Stimulated activated CD8-positive, alpha-beta memory T cell treated with anti-CD3 and anti-CD28 coated beads, Interleukin-7, amount 100 ng/mL, for 4 hours (primary cell): ENCODE measurements at places on chromosomes 7 and 10.

DNA sequence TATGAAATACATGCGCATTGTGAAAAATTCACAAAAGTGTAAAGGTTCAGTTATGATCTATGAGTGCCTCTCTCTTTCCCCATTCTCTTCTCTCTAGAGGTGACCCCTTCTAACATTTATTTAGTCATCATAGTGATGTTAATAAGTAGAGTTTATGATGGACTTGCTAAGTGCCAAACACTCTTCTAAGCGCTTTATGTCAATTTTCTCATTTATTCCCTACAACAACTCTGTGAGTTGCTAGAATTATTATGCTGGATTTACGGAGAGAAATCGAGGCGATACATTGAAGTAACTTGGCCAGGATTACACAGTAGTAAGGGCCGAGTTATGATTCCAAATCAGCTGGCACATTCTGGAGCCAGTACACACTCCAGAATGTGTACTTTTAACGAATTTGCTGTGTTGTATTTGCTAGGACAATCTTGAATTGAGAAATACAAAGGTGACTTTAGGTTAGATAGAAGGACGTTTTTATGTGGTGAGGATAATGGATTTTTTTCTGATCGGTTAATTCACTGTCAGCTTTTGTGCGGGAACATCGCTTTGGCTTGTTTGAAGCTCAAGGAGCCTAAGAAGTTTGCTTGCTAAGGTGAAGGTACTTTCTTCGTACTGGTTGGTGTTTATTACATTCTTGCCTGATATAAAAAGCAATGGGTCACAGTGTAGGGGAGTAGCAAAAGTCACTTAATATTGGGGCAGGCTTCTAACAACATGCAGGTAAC is 1.4 kb downstream of the ATRNL1 start:
- no peak for DNase-seq

DNA sequence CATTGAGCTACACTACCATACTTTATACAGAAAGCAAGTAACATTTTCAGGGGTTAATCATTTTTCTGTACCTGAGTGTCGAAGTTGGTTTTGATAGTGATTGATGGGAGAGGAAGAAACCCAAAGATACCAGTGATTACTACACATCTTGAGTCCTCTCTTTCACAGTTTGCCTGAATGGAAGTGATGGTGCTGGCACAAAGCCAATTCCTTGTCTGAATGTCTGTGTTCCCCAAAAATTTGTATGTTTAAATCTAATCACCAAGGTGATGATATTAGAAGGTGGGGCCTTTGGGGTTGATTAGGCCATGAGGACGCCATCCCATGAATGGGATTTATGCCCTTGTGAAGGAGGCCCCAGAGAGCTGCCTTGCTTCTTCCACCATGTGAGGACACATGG is 696.9 kb upstream of the ANKRD30A start:
- DNase-seq: no peak

DNA sequence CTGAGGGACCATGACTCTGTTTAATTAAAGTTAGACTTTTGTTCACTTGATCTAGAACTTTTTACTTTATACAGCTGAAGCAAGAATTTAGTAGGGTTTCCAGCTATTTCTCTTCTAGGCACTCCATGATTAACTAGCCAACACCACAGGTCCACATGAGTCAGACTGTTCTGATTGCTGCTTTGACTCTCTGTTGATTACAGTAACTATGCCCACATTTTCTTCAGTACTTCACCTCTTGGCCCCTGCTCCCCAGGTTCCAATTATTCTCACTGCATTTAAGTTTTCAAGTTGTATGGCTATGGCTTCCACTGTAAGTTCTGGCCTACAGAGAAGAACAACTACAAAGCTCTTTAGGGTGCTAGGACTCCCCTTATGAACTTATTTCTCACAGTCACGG is 737.2 kb upstream of the IGFBP3 start:
- no peak for DNase-seq

DNA sequence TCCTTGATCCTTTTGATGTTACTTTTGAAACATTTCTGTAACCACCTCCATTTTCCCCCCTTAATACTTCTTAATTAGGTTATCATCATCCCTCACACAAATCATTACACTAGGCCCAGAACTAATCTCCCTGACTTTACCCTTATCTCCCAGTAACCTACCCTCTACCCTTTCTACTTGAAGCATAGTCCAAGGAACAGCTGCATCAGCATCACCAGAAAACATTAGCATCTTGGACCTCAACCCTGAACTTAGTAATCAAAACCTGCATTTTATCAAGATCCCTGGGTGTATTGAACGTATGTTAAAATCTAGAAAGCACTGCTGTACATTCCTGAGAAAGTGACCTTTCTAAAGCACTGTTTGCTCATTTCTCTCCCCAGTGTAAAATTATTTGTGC is 38.8 kb downstream of the MGAM2 start:
- no peak for DNase-seq

DNA sequence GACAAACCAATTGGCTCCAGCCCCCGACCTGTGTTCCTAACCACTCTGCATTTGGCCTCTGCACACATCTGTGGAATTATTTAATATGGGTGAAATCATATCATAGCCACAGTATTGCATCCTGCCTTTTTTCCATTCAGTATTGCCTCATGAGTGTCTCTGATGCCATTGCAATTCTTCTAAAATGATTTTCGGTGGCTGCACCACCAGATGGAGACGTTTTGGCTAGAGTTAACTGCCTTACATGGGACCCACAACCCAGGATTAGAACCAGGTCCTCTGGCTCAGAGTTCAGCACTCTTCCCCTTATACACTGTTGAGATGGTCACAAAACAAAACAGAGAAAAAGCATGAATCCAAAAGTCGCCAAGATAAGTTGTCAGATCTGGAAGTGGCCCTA is 180.8 kb downstream of the EMX2 start:
- no peak for DNase-seq

GRCh38 chr7:1425292-1426136 is 33.8 kb downstream of the MICALL2 start:
- DNase-seq: no peak

DNA sequence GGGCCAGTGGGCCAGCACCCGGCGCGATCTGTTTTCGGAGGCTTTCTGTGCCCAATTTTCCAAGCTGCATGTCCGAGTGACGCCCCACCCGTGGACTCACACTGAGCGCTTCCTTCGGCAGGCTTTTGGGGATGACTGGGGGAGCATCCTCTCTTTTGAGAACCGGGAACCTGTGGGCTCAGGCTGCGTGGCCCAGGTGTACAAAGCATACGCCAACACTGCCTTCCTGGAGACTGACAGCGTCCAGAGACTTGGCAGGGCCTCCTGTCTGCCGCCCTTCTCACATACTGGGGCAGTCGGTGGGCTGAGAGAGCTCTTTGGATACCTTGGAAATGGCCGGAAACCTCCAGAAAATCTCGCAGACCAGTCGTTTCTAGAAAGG is 1.0 kb downstream of the ADCK2 start:
- no peak for DNase-seq

DNA sequence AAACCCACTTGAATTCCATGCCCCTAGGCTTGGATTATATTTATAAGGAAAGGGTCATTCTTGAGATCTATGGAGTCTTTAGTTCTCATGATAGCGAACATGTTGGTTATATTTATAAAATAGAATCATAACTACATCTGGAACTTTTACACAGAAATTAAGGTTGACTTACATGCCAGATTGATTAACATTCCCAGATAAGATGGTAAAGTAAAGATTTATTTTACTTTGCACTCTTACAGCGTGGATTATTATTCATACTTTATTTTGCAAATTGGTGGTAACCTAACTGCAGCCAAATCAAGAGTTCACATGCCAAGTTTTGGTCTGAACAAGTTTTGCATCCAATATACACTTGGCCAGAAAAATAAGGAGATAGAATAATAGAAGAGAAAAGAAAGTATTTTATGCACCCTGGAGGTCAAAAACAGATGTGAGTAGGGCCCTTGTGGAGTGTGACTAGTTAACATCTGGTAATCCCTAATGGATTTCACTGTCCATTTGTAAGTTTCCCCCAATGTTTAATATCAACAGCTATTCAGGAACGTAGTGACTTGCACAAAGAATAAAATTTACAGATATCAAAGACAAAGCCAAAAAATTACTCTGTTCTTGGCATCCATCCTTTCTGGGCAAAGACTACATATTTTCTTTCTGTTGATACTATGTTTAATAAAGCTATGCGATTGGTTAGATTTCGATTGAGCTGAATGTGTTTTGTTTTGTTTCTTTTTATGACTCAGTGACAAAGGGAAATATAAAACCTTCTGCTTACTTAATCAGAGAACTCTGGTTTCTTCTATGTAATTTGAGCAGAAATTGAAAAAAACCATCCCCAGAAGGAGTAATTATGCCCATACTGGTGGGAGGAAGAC is 10.1 kb upstream of the TMEM26 start:
- no peak for DNase-seq

DNA sequence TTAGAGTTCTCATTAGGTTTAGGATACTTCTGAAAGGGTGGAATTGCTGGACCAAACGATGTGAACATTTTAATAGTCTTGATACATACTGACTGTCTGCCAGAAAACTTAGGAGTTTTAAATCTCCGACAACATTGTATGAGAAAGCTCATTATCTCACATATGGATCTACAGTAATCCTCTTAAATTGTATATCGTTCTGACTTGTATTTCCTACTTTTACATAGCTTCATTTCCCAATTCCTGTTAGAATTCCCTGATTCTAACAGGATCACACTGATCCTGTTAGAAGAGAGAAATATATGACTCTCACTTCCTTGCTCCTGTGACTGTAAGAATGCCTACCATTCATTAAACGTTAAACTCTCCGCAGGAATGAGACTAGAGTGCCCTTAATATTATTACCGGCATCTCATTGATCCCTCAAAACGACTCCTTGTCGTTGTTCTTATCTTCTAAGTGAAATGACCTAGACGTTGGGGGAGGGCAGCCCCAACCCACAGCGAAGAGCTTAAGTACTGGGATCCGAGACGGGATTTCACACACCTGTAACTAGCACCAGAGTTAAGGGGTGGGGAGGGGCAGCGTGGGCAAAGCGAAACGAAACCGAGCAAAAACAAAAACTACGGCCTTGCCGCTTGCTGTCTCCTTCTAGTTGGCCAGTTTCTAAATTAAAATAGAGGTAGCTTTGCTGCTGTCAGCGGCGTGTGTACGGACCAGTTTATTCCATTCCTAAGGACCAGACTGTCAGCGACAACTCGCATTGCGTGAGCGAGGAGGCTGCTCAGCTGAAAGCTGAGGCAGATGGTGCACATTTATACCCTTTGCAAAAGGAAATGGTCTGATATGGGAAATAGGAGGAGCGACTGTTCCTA is 678 bp upstream of the TMEM106B start:
- peak; percentile 32 for DNase-seq

DNA sequence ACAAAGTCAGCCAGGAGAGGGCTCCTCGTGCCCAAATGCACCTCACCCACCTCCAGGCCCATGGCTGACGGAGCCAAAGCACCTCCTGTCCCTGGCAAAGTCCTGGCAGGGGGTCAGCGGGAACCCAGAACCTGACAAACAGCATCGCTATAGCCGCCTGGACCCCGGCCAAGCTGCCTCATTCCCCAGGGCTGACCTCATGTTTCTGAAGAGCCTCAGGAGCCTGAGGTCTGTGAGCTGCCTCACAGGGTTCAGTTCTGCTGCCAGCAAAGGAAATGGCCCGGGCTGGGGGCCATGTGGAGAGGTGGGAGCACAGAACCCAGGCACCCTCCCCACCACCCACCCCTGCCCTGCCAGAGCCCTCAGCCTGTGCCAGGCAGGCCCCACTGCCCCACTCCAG is 4.2 kb upstream of the NANOS1 start:
- DNase-seq: no peak

- DNase-seq: no peak
Observed at GRCh38 chr7:128148676-128149075, 92.4 kb upstream of the LEP start.

DNA sequence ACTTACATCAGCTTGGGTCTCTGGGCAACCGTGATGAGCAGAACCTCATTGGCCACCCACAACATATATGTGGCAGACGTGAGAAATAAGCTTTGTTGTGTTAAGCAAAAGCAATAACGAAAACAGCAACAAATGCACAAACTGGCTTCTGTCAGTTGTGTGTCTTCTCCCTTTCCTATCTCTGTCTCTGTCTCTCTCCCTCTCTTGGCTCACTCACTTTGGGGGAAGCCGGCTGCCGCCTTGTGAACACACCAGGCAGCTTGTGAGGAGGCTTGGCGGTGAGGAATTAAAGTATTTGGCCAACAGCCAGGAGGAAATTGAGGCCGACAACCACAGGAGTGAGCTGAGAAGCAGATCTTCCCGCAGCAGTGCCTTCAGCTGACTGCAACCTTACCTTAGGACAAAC is 21.9 kb upstream of the CDCA7L start:
- DNase-seq: no peak

DNA sequence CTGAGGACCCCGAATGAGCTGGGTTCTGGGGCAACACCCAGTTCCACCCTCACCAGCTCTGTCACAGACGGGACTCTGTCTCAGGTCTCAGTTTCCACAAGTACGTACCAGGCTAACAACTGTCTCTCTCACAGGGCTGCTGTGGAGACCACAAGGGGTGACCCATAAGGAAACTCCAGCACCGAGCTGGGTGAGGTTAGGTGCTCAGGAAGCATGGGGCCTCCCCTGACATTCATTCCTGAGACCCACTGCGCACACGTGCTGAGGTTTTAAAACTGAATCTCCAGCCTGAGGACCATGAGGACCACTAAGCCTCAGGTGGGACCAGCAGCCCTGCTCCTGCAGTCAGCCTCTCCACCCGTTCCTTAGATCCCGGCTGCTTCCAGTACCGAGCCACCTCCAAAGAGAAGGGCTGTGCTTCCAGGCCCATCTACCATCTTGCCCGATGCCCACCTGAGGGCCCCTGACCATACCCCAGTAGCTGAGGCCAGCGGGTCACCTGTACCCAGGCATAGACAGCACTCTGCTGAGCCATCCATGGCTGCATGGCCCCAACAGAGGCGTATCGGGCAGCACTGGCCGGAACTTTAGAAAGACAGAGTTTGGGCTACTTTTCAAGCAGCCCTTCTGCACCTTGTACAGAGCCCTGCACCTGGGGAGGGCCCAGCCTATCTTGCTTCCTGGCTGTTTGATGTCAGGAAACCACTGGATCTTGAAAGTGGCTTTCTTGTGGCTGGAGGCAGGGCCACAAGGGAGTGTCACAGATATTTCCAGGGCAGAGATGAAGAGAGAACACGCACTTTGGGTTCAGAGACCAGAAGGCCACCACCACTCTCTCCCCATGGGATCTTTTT is 18.7 kb downstream of the HSPA12A start:
- peak; percentile 5 for DNase-seq

DNA sequence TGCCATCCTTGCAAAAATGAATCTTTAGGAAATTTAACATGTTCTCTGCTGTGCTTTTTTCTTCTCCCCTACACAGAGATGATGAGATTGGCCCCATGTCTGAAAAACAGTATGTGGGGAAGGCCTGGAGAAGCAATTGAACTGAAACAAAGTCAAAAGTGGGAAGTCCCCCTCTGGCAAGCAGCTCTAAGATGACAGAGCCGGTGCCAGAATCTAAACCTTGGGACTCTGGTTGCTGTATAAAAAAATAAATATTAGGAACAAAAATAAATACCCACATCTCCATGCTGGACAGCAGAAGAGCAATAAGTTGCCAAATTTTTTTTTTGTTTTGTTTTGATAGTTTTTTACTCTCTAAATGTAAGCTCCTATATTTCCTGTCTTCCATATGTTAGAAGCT is 51.8 kb upstream of the TRIL start:
- no peak for DNase-seq

- DNase-seq: no peak
Observed at GRCh38 chr7:34718867-34719266, 60.8 kb downstream of the NPSR1 start.
